ENCODE measurements at places on chromosomes 2 and 18.
A peak's percentile ranks its signal among the peaks of the same experiment; 100 is the strongest.

- no peak for DNase-seq
Measured at GRCh38 chr2:39990335-39990900, 211.4 kb upstream of the THUMPD2 start.

- peak; percentile 78 for DNase-seq
Measured at GRCh38 chr18:12659904-12660605, 2.1 kb upstream of the SPIRE1 start.

DNA sequence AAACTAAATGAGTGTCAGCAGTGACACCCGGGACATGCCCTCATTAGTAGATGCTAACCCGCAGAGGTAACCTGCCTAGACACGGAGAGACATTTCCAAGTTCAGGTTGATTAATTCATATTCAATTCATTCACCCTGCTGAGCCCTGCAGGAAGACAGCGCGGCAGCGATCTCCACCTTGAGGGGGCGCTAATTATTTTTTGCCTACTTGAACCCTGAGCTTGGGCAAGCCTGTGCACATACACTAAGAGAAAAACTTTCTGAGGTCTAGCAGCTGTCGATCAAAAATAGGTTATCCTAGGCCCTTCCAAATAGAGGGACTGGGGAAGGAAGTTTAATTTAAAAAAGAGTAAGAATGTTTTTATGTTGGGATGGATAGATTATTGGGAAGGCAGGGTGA is 1.3 kb upstream of the LYPD6 start:
- no peak for DNase-seq

GRCh38 chr2:181354626-181355025 is 102.6 kb upstream of the ITGA4 start:
- no peak for DNase-seq

DNA sequence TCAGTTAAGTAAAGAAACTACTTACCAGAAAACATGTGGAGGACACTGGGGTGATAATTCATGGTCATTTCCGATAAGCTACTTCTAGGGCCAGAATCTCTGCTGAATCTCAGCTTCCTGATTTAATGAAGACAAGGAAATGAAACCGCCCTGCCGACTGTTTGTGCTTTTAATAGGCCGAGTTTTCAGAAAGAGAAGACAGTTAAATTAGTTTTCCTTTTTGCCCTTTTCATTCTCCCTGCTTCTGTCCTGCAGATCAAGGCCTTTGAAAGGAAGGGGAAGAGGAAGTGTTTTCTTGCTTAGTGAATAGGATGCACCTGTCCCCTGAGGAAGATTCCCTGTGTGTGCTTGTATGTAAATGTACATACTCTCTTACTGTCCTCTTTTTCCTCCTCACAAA is 126.6 kb downstream of the SH3RF3 start:
- DNase-seq = no peak

- no peak for DNase-seq
Measured at GRCh38 chr2:133787207-133787606, 218.9 kb upstream of the NCKAP5 start.
